ENCODE measurements at places on chromosomes 7 and 10. TPM values are rescaled to one million over a fixed set of nuclear protein-coding genes. Genes with fewer than 3 reads are reported as not detected.

CDH23 gene
- 2.5 TPM for total RNA-seq

POMZP3 gene
- 24.2 TPM for total RNA-seq

CALHM1 gene
- not detected for total RNA-seq

SAMD9L gene
- 0.39 TPM for total RNA-seq

OR9A2 gene
- not detected for total RNA-seq

CPN1 gene
- 0.26 TPM for total RNA-seq

IDI2 gene
- total RNA-seq: not detected

TAS2R39 gene
- not detected for total RNA-seq

FAM25G gene
- total RNA-seq: 1.1 TPM

TRPV5 gene
- not detected for total RNA-seq

GPR15LG gene
- total RNA-seq: not detected

MUC3A gene
- 18.9 TPM for total RNA-seq

TLL2 gene
- 0.13 TPM for total RNA-seq

CNPY1 gene
- not detected for total RNA-seq

PLEKHS1 gene
- 0.06 TPM for total RNA-seq

NRAP gene
- total RNA-seq: not detected

SCIN gene
- 0.28 TPM for total RNA-seq

DENND2A gene
- 0.55 TPM for total RNA-seq

APBB1IP gene
- total RNA-seq: 6.2 TPM

AKR1C3 gene
- total RNA-seq: 1,294 TPM

TMEM26 gene
- 0.06 TPM for total RNA-seq

ANXA8L1 gene
- total RNA-seq: 114 TPM

AVPI1 gene
- 129 TPM for total RNA-seq

PPP1R17 gene
- total RNA-seq: not detected

KCNMA1 gene
- 68.8 TPM for total RNA-seq
